HFFc6 (cell line): ENCODE measurements at places on chromosomes 6 and 20.

GRCh38 chr20:45647441-45648050, 16.5 kb upstream of the WFDC9 start:
- no peak for DNase-seq

DNA sequence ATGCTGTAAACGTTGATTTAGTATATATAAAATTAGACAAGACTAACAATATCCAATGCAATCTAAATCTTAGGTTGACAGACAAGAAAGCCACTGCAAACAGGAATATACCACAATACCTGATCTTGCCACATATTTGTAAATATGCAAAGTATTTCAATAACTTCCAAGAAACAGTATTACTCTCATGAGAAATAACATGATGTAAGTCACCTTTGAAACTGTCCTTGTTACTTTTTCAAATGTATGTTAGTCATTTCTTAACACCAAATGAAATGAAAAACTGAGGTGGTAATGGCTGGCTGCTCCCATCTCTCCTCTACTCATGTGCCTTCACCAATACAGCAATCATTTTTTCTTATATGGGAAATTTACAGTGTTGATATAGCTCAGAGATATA, 118.7 kb downstream of the ATG5 start:
- no peak for DNase-seq

DNA sequence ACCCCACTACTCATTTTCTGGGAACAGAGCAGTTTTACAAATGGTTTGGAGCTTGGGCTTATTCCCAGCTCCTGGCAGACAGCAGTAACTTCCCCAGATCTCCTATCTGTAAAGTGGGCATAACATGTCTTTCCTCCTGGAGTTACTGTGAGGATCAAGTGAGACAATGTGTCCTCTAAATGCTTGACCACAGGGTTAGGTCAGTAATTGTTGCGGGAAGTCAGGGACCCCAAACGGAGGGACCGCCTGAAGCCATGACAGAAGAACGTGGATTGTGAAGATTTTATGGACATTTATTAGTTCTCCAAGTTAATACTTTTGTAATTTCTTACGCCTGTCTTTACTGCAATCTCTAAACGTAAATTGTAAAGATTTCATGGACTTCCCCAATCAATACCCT, 15.3 kb upstream of the ZNFX1 start:
- no peak for DNase-seq

DNA sequence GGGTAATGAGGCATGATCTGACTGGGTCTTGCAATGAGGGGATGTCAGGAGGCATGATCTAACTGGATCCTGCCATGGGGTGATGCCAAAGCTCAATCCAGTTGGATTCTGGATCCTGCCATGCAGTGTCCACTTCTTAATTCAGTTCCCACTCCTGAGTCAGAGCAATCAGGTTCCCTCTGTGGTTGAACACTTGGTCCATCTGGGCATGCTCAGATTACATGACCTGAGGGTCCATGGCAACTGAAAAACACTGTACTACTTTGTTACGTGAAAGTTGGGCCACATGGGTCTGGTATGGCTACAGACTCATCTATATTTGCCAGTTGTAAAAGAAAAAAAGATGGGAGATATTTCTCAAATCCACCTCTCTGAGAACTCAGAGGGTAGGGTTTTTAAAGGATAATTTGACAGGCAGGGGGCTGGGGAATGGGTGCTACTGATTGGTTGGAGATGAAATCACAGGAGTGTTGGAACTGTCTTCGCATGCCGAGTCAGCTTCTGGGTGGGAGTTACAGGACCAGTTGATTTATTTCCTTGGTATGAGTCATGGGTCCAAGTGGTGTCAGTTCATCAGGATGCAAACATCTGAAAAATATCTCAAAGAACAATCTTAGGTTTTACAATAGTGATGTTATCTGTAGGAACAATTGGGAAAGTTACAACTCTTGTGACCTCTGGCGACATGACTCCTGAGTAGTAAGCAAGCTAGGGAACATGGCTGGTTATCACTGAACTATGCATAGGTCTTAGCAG, 21.6 kb downstream of the C6orf163 start:
- peak; percentile 3 for DNase-seq
